A549 treated with DMSO at 1 μM for 4 hours (cell line): ENCODE measurements at places on chromosomes 16 and 17. TPM values are rescaled to one million over a fixed set of nuclear protein-coding genes. Genes with fewer than 3 reads are reported as not detected.

RNF222 gene
- not detected in 5 replicates for total RNA-seq

FNDC8 gene
- 0.07 to 0.09 TPM in 2 of 5 replicates, not detected in the others for total RNA-seq

SAP30BP gene
- total RNA-seq, result 97.6 to 105 TPM (median 103 TPM) in 5 replicates

TBC1D3K gene
- total RNA-seq, result not detected in 5 replicates

CCL1 gene
- total RNA-seq, result not detected in 5 replicates
